ENCODE measurements at places on chromosomes 5 and 9.

DNA sequence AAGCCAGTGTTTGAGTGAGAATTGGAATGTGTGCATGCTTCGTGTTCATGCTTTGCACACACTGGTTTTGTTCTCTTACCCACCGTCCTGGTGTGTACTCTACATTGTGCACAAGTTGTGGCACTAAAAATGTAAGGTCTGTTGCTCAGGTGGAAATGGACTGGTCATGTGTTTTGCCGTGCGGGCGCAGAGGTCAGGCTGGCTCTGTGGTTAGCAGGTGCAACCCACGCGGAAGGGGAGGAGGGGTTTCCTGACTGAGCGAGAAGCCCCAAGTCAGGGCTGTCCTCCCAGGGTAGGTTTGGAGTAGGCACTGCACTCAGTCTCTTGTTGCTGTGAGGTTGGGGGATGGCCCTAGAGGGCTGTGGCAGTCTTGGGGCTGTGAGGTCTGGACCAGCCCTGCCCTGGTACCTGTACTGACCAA lies 86.6 kb downstream of the EHMT1 start:
- DNase-seq: no peak

DNA sequence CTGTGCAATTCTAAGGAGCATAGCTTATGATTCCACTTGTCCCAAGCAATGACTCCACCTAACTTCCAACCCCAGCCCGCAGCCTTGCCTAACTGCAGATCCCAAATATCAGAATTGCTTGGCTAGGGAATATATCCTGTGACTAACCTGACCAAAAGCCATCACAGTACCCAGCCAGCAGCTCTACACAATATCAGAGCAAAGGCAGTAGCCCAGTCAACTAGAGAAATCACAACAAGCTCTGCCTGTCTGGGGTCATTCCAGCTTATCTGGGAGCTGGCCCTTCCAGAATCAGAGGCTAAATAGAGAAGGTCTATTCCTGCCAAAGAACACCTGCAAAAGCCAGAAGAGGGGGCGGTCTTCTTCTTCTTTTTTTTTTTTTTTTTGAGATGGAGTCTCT lies 9.3 kb upstream of the KIAA1958 start:
- no peak for DNase-seq

DNA sequence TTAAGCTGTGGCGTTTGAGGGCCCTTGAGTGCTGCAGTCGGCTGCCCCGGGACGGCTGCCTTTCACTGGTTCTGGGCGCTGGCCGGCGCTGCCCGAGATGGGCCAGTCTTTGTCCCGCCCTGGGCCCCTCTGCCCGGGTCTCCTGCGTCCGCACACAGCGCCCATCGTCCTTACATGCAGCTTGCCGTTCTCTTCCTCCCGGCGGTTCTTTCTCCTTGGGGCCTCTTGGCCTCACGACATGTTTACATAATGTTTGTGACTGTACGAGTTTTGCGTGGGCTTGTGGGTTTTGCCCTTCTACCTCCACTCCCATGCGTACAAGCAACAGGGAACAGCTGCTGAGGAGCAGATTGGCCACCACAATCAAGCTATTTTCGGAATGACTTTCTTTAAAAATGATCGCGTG lies 618 bp downstream of the TNPO1 start:
- peak; percentile 65 for DNase-seq

GRCh38 chr5:73691302-73692080 lies 65.5 kb downstream of the ARHGEF28 start:
- DNase-seq: no peak

- no peak for DNase-seq
Measured at GRCh38 chr5:103207011-103207410, 51.6 kb upstream of the MACIR start.

DNA sequence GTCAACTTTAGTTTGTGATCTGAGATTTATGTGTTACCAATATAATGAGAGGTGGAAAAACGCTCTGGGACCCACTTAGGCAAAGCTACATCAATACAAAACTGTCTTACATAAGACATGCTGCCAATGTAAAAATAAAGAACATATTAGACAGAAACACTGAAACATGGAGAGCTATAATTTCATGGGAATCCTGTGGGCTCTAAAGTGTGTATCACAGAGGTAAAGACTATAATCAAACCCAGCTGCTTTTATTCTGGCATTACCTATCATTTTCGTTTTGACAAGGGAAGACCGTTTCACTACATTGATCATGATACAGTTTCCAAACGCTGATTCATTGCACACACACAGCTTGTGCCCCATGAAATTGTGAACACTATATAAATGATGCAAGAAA lies 400.5 kb upstream of the TUSC1 start:
- no peak for DNase-seq

DNA sequence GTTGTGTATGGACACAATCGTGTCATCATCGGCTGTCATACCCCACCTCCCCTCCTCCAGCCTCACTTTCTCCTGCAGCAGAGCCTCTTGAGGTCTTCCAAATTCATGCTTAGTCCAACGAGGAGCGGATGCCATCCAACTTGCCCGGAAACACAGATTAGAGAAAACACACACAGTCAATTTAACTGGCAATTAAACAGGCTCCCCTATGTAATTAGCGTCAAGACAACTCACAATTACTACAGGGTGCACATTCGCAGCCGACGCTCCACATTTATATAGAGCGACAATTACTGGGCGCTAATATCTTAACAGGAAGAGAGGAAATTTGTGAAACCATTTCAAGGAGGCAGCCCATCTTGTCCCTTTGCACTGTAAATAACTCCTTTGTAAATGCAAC lies 86.0 kb upstream of the ZNF618 start:
- no peak for DNase-seq

DNA sequence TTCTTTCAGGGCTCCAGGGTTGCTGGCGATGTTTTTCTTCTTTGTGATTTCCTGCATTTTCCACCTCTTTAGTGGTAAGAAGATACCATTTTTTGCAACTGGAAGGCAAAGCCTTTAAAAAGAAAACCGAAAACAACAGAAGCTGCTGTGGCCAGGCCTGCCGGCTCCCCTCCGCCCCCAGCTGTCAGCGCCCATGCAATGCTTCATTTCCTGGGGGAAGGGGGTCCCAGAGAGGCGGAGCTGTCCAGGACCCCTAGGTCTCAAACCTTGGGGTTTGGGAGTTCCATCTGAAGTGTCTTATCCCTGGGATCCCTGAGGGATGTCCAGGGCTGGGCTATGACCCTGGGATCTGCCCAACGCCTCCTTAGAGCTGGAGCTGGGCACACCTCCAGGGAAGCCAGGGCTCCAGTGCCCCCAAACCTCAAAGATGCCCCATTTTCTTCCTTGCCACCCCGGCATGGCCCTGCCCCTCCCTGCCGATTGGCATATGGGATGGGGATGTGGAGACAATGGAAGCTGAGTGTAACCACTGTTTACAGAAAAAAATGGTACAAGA lies 257.2 kb upstream of the MVB12B start:
- no peak for DNase-seq

- no peak for DNase-seq
Measured at GRCh38 chr5:438481-438981, 4.4 kb upstream of the EXOC3 start.

- no peak for DNase-seq
Measured at GRCh38 chr9:136798708-136799078, 2.6 kb downstream of the CCDC183 start.

DNA sequence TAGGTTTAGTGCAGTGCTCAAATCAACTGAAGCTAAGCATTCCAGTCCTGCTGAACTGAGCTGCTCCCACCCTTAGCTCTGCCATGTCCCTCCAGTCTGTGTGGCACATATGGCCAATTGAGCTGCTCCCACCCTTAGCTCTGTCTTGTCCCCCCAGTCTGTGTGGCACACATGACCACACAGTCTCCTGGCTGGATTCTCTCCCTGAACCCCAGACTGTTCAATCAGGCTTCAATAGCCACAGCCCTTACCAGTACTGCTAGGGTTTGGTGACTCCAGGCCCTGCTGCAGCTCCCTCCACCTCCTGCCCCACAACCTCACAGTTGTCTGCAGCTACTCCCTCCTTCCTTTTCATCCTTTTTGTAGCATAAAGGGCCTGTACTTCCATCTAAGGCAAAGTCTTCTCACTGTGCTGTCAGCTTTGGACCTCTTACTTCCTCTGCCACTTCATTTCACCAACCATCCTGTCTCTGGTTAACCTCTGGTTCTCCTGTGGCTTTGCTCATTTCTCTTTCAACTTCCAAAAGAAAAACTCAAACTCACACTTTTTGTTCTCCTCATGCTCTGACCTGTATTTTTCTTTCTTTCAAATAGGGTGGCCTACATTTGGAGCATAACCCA lies 50.8 kb downstream of the ADAMTS12 start:
- no peak for DNase-seq

DNA sequence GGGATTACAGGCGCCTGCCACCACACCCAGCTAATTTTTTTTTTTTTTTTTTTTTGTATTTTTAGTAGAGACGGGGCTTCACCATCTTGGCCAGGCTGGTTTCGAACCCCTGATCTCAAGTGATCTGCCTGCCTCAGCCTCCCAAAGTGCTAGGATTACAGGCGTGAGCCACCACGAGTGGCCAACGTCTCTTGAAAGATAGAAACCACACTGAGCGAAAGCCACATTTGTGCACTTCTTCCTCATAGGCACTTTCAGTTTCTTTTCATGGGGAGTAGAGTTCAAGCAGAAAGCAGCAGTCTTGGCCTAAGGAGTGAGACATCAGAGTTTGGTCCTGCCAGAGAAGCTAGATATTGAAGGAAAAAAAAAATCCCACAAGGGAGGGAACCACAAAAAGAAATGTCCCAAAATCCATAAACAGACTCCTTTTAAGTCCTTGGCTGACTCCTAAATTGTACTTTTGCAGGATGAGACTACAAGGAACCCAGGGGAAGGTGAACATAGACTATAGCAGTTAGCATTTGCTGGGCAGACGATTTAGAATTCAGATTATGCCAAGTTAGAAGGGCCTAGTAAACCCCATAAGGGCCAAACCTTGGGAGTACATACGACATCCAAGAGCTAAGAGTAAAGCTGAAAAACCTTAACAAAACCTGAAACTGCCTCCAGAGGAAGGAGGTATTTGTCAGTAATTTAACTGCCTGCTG lies 43.9 kb upstream of the GLIPR2 start:
- no peak for DNase-seq

DNA sequence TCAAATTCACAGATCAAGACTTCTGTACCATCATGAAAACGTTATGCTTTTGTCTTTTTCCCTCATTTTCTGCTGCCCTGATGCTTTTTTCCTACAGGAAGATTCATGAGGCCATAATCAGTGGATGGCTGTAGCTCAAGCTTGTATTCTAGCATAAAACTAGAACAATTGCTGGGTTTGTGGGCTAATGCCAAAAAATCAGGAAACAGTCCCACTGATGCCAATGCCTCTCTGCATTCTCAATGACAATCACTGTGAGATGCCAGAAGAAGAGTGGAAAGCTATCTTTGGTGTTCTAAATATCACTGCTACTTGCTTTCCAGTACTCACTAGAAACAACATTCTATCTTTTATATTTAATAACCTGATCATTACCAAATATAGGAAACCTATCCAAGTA lies 33.3 kb upstream of the FAM170A start:
- DNase-seq: no peak

GRCh38 chr9:82894961-82895821 lies 167.8 kb downstream of the RASEF start:
- DNase-seq: no peak

- no peak for DNase-seq
Measured at GRCh38 chr5:56561-57290, 35.2 kb upstream of the PLEKHG4B start.

- DNase-seq: no peak
Measured at GRCh38 chr9:37752642-37753488, 740 bp upstream of the TRMT10B start.

GRCh38 chr5:139985290-139985689 lies 57.8 kb downstream of the NRG2 start:
- no peak for DNase-seq

- DNase-seq: no peak
Measured at GRCh38 chr5:180113660-180114303, 42.2 kb upstream of the RNF130 start.

DNA sequence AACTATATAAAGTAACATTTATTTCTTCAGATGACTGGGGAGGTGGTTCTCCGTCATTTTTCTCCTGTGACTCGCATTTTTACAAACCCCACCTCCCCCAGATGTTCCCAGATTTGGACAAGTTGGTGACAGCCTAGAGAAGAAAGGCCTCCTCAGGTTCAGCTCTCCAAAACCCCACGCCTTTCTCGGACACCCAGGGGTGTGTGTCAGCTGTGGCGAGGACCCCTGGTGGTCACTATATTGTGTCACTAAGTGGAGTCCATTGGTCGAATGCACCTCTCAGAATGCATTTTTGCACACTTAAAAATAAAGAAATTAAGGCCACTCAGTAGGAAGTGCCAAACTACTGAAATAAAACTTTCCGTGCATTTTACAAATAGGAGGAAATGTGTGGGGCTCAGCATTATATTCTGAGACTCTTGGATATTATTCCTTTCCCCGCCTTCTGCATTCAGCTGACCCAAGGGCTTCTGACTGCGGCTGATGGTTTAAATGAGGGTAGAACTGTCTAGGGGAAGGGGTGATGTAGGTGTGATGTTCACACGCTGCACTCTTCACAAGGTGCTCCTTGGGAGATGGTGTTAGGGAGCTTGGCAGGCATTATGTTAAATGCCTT lies 47.6 kb downstream of the ACO1 start:
- no peak for DNase-seq

- DNase-seq: no peak
Measured at GRCh38 chr5:17477043-17477442, 21.0 kb upstream of the TAF11L2 start.

- no peak for DNase-seq
Measured at GRCh38 chr9:133067813-133068212, 6.0 kb downstream of the CEL start.

- no peak for DNase-seq
Measured at GRCh38 chr9:107816561-107817021, 327.0 kb upstream of the KLF4 start.

GRCh38 chr5:126365446-126366198 lies 57.6 kb upstream of the GRAMD2B start:
- DNase-seq: no peak

- peak; percentile 42 for DNase-seq
Measured at GRCh38 chr9:88971131-88971960, 19.9 kb upstream of the S1PR3 start.

DNA sequence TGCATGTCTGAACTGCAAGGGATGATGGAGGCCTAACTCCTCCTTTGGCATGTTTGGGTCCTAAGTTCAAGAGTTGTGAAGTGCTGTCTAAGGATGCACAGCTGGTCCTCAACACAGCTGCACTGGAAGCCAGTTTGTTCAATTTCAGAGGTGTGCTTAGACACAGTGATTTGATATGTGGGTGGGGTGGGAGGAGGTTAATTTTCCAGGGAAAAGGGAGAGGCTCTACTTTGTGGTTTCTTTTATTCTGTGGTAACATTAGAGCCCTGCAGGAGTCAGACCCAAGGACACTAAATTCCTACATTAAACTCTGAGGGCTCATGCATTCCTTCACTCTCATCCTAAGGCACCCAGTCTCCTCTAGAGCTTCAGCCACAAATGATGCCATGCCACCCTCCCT lies 188.4 kb upstream of the MAST4 start:
- DNase-seq: no peak

GRCh38 chr5:178434016-178434761 lies 156.0 kb downstream of the COL23A1 start:
- DNase-seq: peak; percentile 48
